Stimulated activated CD4-positive, alpha-beta T cell treated with anti-CD3 and anti-CD28 coated beads, Interleukin-1b, Interleukin-23, amount 100 ng/mL, for 48 hours (primary cell): ENCODE measurements at places on chromosomes 4 and X.

GRCh38 chrX:109797311-109797975 is 64.4 kb upstream of the ACSL4 start:
- no peak for DNase-seq

GRCh38 chrX:51406688-51407519 is 74.3 kb downstream of the NUDT10 start:
- no peak for DNase-seq

DNA sequence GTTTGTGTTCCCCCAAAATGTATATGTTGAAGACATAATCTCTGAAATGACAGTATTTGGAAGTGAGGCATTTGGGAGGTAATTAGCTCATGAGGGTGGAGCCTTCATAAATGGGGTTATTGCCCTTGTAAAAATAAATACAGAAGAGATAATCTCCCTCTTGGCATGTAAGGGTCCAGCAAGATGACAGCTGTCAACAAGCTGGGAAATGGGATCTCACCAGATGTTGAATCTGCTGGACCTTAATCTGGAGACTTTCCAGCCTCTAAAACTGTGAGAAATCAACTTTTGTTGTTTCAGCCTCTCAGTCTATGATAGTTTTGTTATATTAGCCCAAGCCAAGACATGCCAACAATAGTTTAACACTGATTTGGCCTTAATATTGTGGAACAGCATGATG is 438.2 kb upstream of the PCDH7 start:
- no peak for DNase-seq

GRCh38 chr4:112664611-112665010 is 27.7 kb downstream of the LARP7 start:
- DNase-seq: no peak

- DNase-seq: no peak
Observed at GRCh38 chr4:11724731-11725130, 296.0 kb upstream of the HS3ST1 start.

GRCh38 chr4:30295652-30296051 is 424.5 kb upstream of the PCDH7 start:
- DNase-seq: no peak

- no peak for DNase-seq
Observed at GRCh38 chrX:80550722-80551121, 130.5 kb downstream of the TENT5D start.

GRCh38 chrX:15930585-15930984 is 76.0 kb upstream of the AP1S2 start:
- no peak for DNase-seq

GRCh38 chrX:67614423-67614822 is 70.6 kb downstream of the AR start:
- DNase-seq: no peak

GRCh38 chrX:110178179-110178865 is 139.6 kb downstream of the AMMECR1 start:
- no peak for DNase-seq
